ENCODE measurements at places on chromosomes 7 and 10.

GRCh38 chr7:35624299-35625186 is 70.4 kb downstream of the HERPUD2 start:
- no peak for DNase-seq

DNA sequence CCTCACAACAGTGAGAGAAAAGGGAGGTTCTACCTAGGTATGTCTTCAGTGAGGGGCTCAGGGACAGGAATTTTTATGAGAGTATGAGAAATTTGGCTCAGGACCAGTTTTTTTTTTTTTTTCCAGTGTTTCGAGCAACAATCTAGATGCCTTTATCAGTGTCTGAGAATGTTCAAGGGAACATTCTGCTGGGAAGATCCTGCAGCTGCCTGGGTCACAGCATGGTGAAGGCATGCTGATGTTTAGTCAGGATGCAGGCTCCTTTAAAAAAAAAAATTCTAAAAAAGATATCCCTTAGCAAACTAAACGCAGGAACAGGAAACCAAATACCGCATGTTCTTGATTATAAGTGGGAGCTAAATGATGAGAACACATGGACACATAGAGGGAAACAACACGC is 31.0 kb downstream of the SBDS start:
- no peak for DNase-seq

DNA sequence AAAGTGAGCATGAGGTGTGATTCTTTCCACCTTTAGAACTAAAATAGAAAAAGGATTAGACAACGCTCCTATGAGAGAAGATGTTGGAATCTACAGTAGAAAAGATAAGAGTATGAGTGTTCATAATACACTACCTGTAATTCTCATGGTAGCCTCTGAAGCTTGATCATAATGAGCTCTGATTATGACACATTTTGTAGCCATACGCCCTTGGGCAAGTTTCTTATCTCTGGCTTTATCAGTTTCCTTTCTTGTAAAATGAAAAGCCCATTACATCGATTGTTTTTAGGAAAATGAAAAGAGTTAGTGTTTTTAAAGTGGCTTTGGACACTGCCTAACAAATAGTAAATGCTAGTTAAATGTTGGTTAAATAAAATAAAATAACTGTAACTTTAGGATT is 22.4 kb upstream of the PRSS58 start:
- DNase-seq, result no peak

DNA sequence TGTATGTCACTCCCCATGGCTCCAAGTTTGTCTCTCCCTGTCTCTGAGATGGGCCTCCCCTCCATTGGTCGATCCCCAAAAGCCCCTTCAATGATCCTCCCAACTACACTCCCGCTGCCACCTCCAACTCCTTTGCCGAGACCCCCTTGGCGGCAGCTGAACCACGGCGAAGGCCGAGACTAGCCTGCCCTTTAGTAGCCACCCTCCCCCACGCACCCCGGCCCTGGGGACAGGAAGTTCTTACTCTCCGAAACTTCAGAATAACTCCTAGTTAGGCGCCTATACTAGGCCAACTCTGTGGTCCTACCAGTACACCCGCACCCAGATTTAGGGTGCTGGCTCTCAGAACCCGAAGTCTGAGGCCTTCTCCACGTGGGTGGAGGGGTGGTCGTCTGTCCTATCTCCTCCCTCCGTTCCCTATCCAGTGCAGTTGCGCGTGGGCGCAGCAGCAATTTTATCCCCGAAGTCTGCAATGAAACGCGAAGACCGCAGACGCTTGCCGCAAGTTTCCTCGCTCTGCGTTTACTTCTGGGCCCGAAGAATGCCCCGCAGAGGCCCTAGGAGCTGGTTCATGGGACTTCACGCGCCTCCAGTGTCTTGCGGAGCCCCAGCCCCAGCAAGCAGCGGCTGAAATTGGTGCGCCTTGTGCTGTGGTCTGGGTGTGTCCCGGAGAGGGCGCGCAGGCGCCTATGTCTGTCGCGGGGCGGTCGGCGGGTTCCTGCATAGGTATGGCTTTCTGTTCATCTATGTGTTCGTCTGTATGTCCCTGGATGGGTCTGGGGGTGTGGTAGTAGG is 82.6 kb upstream of the SLF2 start:
- DNase-seq, result no peak

GRCh38 chr7:121083790-121084251 is 95.3 kb downstream of the CPED1 start:
- DNase-seq, result no peak

DNA sequence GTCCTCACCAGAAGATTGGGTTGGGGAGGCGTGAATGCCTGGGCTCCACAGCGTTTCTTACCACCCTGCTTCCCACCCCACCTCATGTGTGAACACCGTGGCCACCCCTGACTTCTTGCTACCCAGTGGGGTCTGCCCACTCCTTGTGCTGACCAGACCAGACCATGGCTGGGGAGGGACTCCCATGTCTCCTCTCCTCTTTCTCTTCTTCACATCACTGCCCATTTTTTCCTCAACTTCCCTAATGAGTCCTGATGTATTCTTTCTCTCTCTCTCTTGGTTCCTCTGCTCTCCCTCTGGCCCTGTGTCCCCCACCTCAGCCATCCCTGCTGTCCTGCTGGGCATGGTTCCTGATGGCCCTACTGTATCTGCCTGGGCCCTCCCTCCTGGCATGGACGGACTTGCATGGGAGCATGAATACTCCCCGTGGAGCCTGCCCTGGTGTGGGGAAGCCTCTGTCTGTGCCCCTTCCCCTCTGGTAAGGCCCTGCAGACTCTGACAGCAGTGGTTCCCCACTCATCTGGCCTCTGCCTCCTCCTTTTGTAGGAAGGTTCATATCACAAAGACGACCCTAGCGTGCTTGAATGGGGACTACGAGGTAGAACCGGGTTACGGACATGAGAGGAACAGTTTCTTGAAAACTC is 85.5 kb downstream of the ADCY1 start:
- no peak for DNase-seq

- no peak for DNase-seq
These were observed 22.5 kb downstream of the CALHM2 start for GRCh38 chr10:103429647-103430046.

- no peak for DNase-seq
These were observed 17.3 kb downstream of the VWDE start for GRCh38 chr7:12386313-12386740.

GRCh38 chr7:1842321-1843221 is 172.5 kb downstream of the ELFN1 start:
- DNase-seq, result no peak

GRCh38 chr10:75049316-75050148 is 61.9 kb upstream of the SAMD8 start:
- no peak for DNase-seq

- DNase-seq, result no peak
These were observed 91.0 kb downstream of the CDH23 start for GRCh38 chr10:71487726-71488125.

DNA sequence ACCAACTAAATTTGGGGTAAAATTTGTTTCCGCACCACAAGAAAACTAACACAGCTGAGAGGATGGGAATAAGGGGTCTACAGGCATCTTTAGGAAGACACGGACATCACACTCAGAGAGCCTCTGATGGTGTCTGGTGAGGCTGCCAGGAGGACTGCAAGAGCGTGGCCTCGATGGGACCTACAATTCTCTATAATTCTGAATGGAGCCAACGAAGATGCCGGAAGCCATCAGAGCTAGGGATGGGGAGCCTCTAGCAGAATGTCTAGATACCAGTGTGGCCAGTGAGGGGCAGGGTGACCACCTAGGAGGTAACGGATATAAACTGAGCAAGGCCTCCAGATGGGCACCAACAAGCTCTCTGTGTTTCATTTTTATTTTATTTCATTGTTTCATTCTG is 7.5 kb downstream of the GRID1 start:
- no peak for DNase-seq

DNA sequence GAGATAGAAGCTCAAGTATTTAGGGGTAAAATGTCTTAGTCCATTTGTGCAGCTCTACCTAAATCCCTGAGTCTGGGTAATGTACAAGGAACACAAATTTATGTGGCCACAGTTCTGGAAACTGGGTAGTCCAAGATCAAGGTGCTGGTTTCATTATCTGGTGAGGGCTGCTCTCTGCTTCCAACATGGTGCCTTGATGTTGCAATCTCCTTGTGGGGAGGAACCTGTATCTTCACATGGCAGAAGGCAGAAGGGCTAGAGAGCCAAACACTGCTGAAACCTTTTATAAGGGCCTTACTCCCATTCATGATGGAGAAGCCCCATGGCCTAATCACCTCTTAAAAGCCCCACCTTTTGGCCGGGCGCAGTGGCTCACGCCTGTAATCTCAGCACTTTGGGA is 8.7 kb upstream of the BAZ1B start:
- no peak for DNase-seq

DNA sequence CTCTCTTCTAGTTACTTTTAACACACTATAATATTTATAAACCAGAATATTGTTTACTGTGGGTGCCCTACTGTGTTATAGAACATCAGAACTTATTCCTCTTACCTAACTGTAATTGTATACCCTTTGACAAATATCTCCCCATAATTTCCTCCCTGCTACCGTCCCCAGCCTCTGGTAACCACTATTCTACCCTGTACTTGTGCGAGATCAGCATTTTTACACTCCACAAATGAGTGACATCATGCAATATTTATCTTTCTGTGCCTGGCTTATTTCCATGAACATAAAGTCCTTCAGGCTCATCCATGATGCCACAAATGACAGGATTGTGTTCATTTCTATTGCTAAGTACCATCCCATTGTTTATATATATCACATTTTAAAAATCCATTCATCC is 139.8 kb upstream of the RSU1 start:
- DNase-seq, result no peak

DNA sequence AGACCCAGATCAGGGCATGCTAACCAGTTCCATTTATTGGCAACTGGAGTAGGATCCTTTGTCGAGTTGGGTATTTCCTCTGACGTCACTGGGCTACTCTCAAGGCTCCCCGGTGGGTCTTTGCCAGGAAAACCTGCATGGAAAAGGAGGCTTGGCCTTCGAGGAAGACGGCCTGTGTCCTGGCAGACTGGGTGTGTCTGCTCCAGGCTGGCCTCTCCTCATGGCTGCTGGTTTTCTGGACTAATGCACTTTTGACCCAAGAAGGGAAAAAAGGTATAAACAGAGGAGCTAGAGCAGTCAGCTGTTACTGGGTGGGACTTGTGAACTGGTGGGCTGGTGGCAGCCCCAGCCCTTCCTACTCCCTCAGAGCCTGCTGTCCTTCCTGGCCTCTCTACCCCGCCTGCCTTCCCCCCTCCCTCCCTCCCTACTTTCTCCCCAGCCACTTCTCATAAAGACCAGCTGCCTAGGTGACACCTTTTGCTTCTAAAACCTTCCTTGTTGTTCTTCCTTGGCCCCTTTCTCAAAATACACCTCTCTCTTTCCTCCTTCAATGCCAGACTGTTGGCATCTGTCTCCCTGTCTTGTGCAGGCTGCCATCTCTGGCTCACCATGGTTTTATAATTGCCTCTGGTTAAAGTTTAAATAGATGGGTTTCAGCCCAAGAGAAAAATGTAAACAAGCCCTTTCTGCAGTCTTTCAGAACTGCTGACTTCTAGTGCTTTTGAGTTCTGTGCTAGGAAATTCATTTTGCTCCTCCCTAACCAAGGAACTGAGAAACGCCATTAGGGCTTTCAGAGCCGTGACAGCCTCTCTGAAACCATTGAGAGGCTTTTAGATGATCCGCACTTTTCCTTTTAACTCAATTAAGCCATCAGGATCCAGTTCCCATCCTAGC is 101.8 kb upstream of the MKLN1 start:
- no peak for DNase-seq

DNA sequence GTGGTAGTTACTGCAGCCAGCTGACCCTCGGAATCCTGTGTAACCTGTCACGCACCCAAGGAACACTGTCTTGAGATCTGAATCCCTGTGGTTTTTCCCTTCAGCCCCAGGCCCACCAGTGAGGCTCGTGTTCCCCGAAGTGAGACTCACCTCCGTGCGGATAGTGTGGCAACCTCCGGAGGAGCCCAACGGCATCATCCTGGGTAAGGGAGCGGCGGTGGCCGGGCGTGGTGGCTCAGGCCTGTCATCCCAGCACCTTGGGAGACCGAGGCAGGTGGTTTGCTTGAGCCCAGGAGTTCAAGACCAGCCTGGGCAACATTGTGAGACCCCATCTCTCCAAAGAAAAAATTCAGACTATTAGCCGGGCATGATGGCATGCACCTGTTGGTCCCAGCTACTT is 549.9 kb upstream of the FOXK1 start:
- no peak for DNase-seq

- no peak for DNase-seq
These were observed 2.2 kb downstream of the FZD8 start for GRCh38 chr10:35639728-35640401.

GRCh38 chr7:2541291-2542010 is 13.9 kb downstream of the BRAT1 start:
- DNase-seq, result no peak

GRCh38 chr10:128064108-128064969 is 61.9 kb downstream of the MKI67 start:
- no peak for DNase-seq

- DNase-seq, result no peak
These were observed 201.2 kb upstream of the CELF2 start for GRCh38 chr10:10816447-10816846.

GRCh38 chr7:152145853-152146466 is 120.5 kb downstream of the GALNT11 start:
- no peak for DNase-seq

- no peak for DNase-seq
These were observed 18.1 kb upstream of the FAM53B start for GRCh38 chr10:124762281-124762680.

DNA sequence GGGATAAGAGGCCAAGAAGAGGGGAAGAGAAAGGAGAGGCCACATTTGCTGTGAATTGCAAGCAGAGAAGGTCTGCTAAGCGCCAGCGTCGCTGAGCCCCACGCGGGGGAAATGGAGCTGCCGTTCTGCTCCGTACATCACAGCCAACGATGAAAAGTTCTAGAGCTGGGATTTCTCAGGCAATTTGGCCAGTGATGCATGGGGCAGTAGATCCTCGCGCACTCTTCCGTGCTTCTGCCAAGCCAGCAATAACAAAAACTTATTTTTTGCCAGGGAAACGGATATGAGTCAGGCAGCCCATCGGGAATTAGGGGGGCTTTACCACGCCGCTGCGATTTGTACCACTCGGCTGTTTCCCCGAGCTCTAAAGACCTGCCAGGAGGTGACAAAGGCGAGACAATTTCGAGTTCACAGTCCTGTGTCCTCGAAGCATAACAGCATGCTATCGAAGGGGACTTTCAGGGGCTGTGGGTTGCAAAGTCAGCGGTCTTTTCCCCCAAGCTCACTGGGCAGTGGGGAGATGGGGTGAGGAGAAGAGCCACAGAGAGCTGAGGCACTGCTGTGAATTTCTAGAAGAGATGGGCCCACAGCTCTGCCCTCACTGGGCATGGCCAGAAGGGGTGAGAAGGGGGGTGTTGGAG is 30.0 kb upstream of the SLF2 start:
- no peak for DNase-seq

DNA sequence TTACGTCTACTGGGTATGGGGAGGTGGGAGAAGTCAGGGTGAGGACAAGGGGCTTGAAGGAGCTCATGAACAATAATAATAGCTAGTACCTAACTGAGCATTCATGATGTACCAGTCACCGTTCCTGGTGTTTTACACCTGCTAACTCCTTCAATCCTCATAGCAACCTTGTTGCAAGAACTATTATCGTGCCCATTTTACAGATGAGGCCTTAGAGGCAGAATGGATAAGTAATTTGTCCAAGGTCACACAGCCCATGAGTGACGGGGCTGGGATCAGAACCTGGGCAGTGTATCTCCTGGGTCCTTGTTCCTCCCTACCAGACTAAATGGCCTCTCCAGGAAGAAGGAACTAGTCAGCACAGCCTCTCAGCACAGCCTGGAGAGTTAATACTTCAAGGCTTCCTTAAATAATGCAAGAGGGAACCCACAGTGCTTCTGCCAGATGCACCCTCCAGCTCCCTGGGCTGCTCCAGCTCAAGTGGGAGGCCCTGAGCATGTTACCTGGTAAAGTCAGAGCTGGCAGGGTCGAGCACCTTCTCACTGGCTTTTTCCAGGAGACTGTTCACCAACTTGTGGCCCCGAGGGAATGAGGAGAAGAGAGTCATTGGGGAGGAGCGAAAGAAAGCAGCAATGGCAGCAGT is 28.8 kb downstream of the RRP12 start:
- DNase-seq, result no peak

Measured in cortex of kidney (tissue), 1 donor.